ENCODE measurements at places on chromosomes 2 and 18.
A peak's percentile ranks its signal among the peaks of the same experiment; 100 is the strongest.

DNA sequence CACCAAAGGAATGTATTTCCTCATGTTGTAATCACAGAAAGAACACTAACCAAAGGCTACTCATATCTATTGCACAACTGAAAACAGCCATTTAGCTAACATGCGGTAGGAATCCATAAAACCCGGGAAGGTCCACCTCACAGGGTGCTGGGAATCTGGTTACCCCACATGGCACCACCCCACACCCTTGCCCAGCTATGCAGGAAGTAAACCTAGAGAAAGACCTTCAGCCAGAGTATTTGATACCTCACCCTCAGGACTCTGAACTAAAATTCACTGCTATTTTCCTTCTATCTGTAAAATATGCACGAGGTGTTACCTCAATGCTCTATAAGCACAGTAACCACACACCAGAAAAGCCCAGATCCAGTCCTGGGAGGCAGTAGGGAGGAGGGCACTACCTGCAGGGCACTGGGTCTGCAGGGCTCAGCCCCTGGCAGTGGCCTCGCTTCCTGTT lies 45.8 kb downstream of the PTPN2 start:
- DNase-seq = no peak

DNA sequence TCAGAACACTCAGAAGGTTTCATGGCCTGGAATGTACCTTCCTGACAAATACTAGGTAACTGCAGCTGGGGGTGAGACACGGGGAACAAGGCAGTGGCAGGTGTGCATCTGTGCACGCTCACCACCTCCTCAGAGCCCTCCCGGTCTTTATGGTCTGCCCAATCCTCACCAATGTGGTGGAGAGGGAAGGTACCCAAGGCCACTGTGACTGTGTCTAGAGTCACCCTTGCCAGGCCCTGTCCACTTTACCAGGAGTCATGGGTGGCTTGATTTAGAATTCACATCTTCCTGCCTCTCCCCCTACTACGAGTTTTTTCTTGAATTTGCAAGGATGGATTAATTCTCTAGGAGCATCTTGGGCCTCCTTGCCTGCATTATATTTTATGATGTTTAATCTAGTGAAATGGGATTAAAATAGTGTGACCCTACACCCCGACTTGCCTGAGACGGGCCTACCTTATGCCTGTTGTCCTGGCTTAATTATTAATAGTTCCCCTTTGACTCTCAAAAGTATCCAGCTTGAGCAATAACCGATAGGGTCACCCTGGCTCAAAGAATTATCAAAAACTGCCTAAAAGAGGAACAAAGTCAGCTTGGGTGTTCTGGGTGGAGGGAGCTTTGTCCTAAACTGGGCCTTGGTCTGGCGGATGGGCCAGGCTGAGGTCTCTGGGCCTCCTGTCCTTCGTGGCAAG lies 56.5 kb downstream of the ACAA2 start:
- DNase-seq = no peak

DNA sequence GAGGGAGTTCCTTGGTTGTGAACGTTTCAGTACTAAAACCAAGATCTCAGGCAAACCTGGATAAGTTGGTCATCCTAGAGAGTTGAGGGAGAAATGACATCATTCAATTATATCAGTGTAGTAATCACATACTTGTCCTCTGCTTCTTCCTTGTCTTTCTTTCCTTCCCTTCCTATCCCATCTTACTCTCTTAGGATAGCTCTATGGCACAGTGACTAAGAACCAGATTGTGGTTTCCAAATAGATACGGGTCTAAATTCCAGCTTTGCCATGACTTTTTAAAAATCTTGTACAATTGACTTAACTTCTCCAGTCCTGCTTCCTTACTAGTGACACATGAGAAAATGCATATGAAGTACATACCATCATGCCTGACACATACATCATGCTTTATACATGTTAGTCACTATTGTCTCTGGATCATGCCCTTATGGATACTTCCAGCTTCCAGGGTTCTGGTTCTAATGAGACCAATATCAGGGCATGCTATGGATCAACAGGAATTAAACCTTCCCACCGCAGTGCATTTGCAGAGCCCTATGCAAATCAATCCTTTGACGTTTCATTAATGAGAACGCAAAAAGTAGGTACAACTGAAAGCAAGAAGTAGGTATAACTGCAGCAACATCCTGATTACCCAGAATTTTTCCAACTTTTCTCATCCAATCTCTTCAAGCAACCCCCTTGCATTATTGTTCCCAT lies 168.0 kb upstream of the KLF7 start:
- no peak for DNase-seq

DNA sequence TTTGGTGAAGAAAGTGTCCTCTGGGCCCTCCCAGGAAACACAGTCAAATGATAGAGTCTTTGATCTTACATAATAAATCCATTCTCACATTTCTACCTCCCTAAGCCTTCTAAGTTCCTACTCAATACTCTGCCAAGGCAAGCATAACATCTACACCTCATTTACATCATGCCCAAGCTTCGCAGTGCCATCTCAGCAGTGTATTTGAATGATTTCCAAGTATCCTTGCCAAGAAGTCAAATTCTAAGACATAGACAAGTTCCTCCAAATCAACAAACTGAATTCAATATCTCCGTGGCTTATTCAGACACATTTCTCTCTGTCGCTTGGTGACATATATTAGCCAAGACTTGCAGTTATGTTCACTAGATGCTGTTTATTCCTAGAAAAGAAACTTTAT lies 8.1 kb upstream of the MLPH start:
- DNase-seq = no peak

DNA sequence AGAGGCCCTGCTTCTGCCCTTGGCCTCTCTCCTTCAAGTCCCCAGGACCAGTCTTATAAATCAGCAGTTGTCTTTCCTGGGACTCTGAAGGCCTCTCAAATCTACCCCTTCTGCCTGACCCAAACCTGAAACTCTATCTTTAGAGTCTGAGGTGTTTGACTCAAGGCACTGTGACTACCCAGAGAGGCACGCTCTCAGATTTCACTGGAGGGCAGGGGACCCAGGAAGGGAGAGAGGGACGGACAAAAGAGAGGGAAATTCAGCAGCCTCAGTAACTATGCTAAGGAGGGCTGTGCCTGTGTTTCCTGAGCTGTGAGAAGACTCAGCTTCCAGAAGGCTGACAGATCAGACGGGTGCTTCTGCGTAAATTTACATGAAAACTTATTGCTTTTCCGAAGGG lies 217.8 kb downstream of the HAUS1 start:
- no peak for DNase-seq

DNA sequence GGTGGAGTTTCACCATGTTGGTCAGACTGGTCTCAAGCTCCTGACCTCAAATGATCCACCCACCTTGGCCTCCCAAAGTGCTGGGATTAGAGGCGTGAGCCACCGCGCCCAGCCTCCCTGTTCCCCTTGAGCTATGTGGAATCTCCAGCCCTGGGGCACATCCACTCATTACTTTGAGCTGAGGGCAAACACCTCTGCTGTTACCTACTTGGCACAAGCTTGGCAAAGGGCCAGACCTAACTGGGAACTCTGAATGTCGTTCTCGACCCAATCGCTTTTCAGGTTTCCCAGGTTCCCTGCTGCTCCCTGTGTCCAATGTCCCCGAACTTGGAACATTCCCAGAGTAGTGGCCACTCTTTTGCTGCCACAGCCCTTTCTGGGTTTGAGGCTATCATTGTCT lies 40.6 kb downstream of the CHST10 start:
- peak; percentile 22 for DNase-seq

Measured in Karpas-422 (cell line).